Hematopoietic multipotent progenitor cell treated with erythropoietin and hydrocortisone succinate and interleukin-3 and kit ligand, for 6 days (in vitro differentiated cells): ENCODE measurements at places on chromosomes 12 and 14.

DNA sequence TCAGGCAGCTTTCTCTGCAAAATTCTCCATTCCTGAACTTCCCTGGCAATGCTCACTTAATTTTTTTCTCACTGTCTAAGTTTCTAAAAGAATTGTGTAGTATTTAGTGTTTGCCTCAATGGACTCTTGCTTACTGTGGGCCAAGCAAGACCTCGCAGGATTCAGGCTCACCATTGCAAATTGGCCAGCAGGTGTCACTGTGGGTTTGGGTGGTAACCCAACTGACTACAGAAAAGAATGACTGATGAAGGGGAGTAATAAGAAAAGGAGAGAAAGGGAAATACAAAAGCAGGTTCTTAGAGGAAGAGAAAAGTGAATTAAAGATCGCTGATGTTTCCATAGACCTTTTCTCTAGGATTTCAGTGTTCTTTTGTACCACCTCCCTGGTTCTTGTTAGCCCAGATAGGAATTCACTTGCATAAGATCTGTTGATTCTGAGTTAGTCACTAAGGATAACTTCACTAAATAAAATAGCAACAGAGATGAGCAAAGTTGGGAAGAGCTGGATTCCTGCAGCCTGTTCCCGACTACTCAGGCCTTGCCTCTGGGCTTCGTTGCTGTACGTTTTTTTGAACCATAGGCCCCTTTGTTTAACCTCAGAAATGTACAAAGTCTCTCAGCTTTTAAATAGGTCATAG is 386.5 kb upstream of the DDHD1 start:
- peak; percentile 71 for DNase-seq

- DNase-seq = no peak
Measured at GRCh38 chr14:93183596-93184317, 940 bp downstream of the MOAP1 start.

- DNase-seq = no peak
Measured at GRCh38 chr12:115574826-115575225, 702.7 kb downstream of the MED13L start.

DNA sequence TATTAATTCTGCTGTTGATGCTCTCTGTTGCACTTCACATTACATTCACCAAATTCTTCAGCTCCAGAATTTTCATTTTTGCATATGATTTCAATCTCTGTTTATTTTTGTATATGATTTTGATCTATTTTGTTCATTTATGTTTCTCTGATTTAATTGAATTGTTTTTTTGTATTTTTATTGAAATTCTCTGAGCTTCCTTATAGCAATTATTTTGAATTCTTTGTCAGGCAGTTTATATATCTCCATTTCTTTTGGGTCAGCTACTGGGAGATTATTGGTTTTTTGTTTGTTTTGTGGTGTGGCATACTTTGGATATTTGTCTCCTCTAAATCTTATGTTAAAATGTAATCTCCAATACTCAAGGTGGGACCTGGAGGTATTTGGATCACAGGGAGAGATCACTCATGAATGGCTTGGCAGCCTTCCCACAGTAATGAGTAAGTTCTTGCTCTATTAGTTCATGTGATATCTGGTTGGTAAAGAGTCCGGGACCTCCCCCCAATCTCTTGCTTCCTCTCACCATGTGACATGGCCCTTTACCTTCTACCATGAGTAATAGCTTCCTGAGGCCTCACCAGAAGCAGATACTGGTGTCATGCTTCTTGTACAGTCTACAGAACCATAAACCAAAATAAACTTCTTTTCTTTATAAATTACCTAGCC is 8.7 kb upstream of the TCL1A start:
- no peak for DNase-seq

- no peak for DNase-seq
Measured at GRCh38 chr14:100069161-100069800, 4.1 kb downstream of the EVL start.

GRCh38 chr14:30417121-30417520 is 141.8 kb upstream of the G2E3 start:
- no peak for DNase-seq

DNA sequence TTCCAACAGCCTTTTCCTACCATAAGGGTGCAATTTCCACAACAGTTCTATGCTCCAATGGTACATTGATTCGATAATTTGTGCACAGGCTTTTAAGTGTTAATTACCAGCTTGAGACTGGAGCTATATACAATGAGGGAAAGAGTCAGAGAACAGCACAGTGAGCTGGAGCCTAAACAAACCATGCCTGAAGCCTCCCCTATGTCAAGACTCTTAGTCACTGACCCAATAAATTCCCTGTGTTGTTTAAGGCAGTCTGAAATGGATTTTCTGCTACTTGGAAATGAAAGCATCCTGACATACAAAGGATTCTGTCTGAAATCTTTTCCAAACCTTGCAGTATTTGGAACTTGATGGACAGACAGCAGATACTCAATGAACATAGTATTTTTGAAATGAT is 149.0 kb downstream of the EFCAB11 start:
- no peak for DNase-seq

DNA sequence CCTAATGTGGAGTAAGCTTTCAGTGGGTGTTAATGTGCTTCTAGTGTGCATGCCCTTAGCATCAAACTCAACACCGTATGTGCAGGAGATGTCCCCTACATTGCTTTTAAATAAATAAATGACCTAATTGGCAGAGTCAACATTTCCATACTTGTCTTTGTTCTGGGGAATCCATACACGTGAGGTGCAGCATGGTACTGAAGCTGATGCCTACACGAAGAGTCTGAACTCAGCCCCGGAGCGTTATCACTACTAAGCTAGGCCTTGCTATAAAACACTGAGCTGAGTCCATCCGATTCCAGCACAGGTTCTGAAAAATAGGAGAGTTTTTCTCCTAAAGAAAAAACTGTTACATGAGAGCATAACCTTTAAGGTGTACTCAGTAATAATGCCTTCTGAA is 125.0 kb upstream of the DYRK2 start:
- no peak for DNase-seq

DNA sequence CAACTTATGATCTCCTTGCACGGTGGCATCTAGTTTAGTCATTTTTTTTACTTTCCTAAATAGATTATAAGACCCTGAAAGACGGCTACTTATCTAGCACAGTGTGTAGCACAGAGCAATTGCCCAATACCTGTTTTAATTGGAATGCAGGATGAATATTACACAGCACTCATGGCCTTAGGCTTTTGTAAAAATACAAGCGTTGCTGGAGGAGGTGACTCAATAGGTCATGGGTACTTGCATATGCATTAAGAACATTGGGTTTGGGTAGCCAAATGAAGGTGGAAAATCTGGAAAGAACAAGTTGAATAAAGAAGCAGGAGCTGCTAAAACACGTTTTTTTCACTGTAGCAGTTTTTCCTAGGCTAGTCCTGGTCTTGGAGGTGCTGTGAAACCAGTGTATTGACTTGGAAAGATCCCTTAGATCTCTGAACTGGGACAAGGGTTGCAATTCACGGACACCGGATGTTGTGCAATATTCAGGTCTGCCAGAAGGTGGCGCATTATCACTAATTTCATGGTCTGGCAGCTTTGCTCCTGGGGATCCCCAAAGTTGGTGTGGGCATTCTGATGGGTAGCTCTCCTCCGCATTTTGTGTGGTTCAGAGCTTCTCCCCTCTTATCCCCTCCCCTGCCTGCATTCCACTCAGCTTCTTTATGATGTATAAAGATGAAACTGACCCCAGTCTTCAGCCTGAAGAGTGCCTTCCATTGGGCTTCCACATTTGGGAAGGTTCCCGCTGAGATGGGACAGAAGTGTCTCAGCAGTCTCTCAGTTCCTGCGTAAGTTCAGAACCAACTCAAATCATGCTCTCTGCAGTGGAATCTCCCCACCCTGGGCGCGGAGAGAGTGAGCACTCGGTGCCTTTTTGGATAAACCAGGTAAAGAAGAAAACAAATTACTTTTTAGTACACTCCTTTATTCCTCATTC is 278.3 kb downstream of the NRXN3 start:
- peak; percentile 74 for DNase-seq

DNA sequence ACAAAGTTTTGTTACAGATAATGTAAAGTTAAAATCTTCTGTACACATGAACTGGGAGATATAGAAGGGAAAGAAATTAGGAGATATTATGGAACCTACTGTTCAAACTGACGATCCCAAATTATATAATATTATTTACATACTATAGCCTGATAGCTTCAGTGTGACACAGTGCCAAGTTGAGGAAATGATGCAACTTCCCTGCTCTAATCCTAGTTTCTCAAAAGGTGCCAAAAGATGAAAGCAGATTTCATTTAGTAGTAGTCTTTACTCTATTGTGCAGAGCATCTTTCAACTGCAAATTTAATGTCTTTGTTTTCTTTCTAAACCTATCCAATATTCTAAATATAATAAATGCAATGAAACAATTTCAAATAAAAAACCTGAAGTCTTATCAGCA is 46.9 kb downstream of the COCH start:
- DNase-seq = peak; percentile 18

GRCh38 chr12:43884683-43885410 is 49.0 kb downstream of the TMEM117 start:
- no peak for DNase-seq

- DNase-seq = no peak
Measured at GRCh38 chr12:58470266-58471010, 449.9 kb downstream of the LRIG3 start.

DNA sequence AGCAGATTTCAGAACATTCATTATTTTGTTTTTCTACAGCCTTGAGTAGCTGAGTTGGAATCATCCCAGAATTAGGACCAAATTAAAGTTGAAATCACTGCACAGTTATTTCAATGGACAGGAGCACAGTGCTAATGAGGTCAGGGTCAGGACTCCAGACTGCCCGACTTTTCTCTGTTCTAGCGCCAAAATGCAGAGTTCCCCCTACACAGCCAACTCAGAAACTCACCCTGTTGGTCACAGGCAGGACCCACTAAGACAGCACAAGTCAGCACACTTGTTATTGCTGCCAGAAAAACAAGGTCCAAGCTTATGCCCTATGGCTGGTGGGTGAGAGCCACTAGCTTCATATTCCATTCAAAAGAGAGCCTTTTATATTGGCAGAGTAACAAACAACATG is 198.1 kb upstream of the KRR1 start:
- no peak for DNase-seq

- no peak for DNase-seq
Measured at GRCh38 chr14:53979747-53980642, 23.4 kb upstream of the BMP4 start.

- DNase-seq = no peak
Measured at GRCh38 chr12:67271976-67272375, 2.8 kb downstream of the CAND1 start.

DNA sequence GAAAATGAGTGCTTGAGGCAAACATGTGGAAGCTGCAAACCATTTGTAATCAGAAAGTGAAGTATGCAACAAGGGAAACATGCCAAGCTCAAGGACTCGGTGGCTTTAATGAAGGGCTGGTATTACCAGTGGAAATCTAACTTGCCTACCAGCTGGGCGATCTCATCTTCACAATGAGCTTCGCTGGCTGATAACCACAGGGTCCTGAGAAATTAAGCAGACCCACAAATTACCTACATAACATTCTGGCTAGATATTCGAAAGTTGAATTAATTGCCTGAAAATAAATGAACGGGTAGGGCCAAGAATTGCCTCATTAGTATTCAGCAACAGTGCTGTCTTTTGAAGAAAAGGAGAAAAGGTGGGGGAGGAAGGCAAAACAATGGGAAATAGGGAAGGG is 439.4 kb downstream of the PDZRN4 start:
- no peak for DNase-seq

- DNase-seq = no peak
Measured at GRCh38 chr14:63045612-63046320, 508 bp upstream of the KCNH5 start.

GRCh38 chr14:51566831-51567582 is 84.7 kb upstream of the FRMD6 start:
- DNase-seq = no peak

GRCh38 chr12:931060-931459 is 18.4 kb downstream of the RAD52 start:
- no peak for DNase-seq

GRCh38 chr12:39277416-39277815 is 165.5 kb downstream of the KIF21A start:
- no peak for DNase-seq

- no peak for DNase-seq
Measured at GRCh38 chr12:57016348-57016747, at the start of gene TAC3. Gene TAC3, minus strand, starts transcription at chr12:57016529. Its CDS starts 732 bp downstream, at chr12:57015797.

GRCh38 chr14:89851106-89851505 is 103.4 kb downstream of the EFCAB11 start:
- no peak for DNase-seq

DNA sequence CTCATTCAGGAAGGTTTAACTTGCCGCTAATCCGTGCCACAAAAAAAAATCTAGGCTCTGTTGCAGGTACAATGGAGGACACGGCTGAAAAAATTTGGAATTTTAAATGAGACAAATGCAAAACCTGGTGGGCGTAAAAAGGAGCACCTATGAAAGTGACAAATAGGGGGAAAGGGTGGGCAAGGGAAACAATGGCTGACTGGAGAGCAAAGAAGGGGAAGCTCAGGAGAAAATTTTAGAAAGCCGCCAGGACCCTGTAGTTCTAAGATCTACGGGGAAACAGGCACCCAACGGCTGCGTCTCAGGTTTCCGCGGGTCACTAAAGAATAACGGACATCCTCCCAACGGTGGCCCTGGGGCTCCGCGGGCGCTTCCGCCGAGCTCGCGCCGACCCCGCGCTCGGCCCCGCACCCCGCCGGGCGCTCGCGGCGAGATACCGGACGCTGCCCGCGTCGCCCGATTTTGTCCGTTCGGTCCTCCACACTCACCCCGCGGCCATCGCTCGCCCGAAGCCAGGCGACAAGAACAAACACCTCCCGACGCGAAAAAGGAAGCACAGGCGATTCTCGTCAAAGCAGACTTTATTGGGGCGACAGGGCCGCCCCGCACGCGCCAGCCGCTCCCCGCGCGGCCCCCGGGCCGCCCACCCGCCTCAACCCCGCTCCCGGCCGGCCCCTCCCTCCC is 1.1 kb upstream of the YY1 start:
- peak; percentile 79 for DNase-seq

GRCh38 chr14:61343471-61343870 is 22.1 kb downstream of the PRKCH start:
- peak; percentile 30 for DNase-seq

- no peak for DNase-seq
Measured at GRCh38 chr12:19404242-19404880, 34.9 kb upstream of the AEBP2 start.

- DNase-seq = no peak
Measured at GRCh38 chr12:103382736-103383346, 112.9 kb downstream of the C12orf42 start.

DNA sequence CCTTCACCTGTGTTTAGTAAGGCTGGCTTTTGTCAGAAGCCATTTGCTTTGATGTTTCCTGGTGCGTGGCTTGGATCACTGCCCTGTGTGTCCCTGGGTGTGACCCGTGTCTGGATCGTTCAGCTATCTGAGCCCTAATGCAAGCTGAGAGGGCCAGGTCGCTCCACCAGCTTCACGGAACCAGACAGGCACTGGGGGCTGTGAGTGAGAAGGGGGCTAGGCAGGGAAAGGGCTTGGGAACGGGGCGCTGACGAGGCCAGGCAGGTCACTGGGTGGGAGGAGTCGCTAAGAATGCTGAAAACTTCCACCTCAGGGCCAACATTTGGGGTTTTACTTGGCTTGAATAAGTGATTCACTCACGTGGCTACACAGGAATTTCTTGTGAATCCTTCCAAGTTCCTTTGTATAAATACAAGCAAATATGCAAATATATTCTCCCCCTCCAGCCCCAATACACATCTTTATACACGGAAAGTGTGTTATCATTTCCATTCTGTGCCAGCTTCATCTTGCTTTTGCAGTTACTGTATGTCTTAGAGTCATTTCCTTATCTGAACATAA is 24.2 kb upstream of the MMP17 start:
- peak; percentile 63 for DNase-seq
